ENCODE measurements at places on chromosomes 3 and 15.
A peak's percentile ranks its signal among the peaks of the same experiment; 100 is the strongest.

- DNase-seq, result no peak
Observed at GRCh38 chr15:64892847-64893403, 18.8 kb upstream of the ANKDD1A start.

DNA sequence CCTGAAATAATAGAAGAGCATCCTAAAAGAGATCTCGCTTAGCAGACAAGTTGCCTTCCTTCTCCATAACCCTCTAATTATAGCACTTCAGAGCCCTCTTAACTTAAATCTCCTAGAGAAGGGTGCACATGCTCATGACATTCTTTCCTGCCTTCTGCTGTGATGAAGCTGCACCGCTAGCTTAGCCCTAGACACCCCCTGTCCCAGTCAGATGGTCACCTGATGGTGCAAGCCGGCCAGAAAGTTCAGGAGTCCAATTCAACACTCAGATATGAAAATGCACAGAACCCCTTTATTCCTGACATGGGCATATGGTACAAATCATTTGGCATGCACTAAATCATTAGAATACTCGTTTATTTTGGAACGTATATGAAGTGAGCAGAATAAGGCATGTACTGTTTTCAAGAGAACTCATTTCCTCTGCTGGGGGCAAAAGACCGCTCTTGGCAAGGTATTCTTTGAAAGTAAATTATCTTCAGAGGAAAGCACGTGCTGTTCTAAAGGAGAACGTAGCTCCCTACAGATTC lies 420.4 kb upstream of the PROK2 start:
- no peak for DNase-seq

GRCh38 chr3:15331606-15332404 lies 581 bp downstream of the SH3BP5 start:
- no peak for DNase-seq

GRCh38 chr3:12656193-12656592 lies 7.7 kb downstream of the RAF1 start:
- no peak for DNase-seq

GRCh38 chr15:94670438-94671034 lies 439.2 kb downstream of the MCTP2 start:
- DNase-seq, result peak; percentile 31

DNA sequence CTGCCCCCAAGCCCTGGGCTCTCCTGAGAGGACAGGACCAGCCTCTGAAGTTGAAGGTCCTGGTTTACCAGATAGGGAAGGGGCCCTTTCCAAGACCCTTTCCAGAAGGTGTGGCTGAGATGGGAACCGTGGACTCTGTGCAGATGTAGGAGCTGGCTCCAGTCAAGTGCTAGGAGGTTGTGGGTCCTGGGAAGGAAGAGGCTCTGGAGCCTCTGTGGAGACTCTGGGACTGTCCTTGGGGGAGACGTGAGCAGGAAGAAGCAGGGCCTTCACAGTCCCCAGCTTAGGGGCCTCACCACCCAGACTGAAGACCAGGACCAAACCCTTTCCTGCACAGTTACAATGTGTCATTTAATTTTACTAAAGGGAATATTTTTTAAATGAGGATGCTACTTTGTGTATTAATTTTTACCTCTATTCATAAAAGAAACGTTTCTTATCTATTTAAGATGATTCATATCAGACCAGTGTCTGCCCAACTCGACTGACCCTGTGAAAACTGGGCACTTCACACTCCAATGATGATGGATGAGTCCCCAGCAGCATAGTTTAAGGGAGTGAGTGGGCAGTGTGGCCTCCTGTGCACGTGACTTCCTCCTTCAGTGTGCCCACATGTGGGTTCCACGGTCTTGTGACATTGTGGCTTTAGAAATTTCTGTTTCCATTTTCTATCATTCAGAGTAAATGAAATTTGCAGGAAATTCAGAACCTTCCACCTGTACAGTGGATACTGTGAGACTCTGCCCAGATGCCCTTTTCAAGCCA lies 10.9 kb downstream of the CCR5AS start:
- DNase-seq, result no peak

DNA sequence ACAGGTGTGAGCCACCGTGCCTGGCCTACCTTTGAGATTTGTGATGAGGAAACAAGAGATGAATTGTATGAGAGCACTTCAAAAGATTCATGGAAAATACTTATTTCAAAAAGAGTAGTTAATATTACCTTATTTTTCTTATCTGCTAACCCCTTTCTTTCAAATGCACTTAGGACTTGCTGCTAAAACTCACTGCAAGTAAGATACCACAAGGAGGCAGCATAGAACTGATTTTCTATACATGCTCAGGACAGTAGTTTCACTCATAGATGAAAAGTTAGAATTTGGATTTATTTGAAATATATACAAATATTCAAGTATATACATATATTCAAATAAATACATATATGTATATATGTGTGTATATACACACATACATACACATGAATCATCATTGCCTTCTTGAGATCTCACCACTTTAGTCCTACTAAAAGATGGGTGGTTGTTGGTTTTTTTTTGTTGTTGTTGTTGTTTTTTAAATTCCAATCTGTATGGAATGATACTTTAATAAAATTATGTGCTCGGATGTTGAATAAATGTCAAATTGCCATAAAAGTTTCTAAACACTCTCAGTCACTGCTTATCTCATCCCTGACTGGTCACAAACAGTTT lies 2.4 kb downstream of the CCNDBP1 start:
- peak; percentile 42 for DNase-seq

DNA sequence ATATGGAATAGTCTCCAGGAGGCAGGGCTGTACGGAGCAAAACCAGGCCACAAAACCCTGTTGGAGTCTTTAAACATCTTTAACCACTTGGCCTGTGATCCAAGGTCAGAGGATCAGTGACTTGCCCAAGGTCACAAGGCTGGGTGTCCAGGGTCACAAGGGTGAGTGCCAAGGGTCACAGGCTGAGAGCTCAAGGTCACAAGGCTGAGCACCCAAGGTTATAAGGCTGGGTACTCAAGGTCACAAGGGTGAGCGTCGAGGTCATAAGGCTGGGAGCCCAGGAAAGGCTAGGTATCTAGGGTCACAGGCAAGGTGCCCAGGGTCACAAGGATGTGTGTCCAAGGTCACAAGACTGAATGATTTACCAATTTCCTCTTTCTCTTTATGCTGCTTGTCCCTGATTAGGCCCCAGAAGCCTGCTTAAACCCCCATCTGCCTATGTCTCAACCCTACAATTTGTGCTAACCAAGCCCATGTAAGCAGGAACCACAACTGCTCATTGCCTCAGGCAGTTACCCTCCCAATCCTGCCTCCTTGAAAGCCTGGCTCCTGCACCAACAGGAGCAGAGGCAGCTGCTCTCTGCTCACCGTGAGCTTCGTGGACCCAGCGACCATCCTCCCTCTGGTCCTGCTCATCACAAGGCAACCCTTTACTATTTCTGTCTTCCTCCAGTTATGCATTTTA lies 51.5 kb downstream of the MGLL start:
- no peak for DNase-seq

- no peak for DNase-seq
Observed at GRCh38 chr3:53764026-53764775, 82.0 kb downstream of the CHDH start.

DNA sequence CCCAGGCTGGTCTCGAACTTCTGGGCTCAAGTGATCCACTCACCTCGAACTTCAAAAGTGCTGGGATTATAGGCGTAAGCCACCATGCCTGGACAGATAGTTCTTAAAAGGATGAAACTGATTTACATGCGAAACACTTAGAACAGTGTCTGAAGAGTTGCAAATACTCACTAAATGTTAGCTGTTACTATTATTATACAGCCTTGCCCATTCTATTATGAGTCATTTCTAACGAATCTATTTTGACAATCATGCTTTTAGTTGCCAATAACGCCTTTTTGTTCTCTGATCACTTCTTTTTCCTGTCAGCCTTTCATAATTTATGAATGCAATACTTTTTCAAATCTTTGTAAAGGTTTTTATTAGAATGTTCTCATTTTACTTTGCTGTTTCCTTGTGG lies 112.7 kb downstream of the SNRK start:
- no peak for DNase-seq

- no peak for DNase-seq
Observed at GRCh38 chr3:45139372-45140140, 6.6 kb downstream of the CDCP1 start.

DNA sequence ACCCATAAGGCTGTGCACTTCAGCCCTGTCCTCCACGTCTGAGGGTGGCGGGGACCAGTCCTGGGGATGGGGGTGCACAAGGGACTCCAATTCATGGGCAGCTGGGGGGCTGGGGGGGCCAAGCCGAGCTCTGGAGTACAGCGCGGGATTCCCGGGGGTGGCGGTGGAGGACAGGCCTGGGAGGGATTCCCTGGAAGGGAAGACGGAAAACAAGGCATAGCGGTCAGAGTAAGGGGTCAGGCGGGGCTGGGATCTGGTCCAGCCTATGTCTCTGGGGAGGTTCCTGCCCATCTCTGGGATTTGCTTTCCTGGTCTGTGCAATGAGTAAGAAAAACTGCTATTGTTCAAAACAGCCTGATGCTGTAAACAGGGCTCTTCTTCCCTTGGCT lies 8.1 kb upstream of the IGDCC3 start:
- DNase-seq, result no peak

DNA sequence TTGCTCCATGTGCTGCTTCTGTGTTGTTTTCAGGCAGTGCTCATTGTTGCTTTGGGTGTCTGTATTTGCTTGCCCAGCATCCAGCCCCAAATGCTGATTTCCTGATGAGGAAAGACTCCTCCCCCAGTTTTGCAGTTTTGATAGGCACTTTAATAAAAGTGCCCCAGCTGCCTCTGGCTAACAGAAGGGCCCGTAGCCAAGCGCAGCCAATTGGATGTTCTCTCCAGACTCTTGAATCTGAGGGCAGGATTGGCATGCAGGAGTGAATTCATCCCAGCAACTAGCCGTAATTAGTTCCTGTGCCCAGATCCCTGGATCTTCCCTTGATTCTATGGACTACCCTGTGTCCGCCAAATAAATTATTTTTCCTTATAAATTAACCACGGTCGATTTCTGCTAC lies 14.8 kb upstream of the SEMA5B start:
- DNase-seq, result no peak

GRCh38 chr15:40150163-40150925 lies 10.5 kb upstream of the BUB1B start:
- DNase-seq, result peak; percentile 60

DNA sequence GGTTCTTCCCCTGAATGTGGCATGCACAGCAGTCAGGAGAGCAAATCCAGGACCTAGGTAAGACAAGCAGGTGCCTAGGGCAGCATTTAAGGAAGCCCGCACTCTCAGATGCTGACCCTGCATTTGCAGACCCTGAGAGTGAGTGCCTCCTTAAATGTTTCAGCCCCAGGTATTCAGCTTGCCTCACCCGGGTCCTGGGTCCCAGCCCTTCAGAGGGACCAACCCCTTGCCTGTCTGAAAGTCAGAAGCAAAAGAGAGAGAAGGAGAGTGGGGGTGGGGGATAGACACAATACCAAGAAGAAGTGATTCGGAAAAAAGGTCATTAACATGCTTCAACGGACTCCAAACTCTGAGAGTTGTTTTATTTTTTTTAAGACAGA lies 75.0 kb downstream of the MEGF11 start:
- no peak for DNase-seq

- DNase-seq, result no peak
Observed at GRCh38 chr3:119352034-119352609, 57.9 kb downstream of the ARHGAP31 start.

DNA sequence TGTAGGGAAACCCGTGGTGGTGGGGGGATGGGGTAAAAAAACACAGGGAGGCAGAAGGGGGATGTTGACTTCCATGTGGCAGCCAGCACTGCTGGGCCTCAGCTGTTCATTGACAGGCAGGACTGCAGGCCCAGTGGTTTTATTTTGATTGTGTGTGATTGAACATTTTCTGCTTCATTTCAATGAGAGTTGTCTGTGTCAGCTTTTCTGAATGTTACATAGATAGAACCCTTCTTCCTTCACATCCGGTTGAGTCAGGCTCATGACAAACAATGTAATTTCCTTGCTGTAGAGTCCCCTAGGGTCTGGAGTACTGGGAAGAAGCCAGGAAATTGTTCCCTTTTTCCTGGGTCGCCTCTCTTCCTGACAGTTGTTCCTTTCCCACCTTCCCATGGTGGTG lies 8.2 kb upstream of the RPP25 start:
- DNase-seq, result no peak

DNA sequence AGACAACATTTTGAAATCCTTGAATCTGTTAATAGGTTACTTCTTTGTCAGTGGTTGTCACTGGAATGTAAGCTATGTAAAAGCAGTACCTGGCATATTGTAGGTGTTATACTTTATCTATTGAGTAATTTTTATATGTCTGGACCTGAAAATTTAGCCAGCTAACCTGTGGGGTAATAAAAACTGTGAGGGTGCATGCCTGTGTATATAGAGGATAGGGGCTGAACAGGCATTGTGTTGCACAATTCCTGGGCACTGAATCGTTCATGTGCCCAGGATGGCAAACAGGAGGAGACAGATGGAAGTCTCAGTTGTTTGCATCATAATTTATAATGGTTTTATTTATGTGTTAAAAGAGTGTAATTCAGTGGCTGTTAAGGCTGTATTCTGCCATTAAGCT lies 67.1 kb downstream of the ARMC8 start:
- no peak for DNase-seq

- no peak for DNase-seq
Observed at GRCh38 chr3:184780981-184781515, 30.9 kb upstream of the VPS8 start.

GRCh38 chr15:99187936-99188335 lies 61.4 kb downstream of the TTC23 start:
- no peak for DNase-seq

GRCh38 chr15:97567411-97567810 lies 393.1 kb upstream of the ARRDC4 start:
- no peak for DNase-seq

- DNase-seq, result no peak
Observed at GRCh38 chr3:197023998-197024651, 5.5 kb downstream of the MELTF start.

Measured in NCI-H1436 (cell line).